ENCODE measurements at places on chromosomes 13 and 19.
A peak's percentile ranks its signal among the peaks of the same experiment; 100 is the strongest.

- peak; percentile 80 for DNase-seq
Observed at GRCh38 chr13:49220036-49220855, at the start of gene MLNR. TSS of gene MLNR (plus strand) at chr13:49220338. CDS start at chr13:49220338, 0 bp downstream.

DNA sequence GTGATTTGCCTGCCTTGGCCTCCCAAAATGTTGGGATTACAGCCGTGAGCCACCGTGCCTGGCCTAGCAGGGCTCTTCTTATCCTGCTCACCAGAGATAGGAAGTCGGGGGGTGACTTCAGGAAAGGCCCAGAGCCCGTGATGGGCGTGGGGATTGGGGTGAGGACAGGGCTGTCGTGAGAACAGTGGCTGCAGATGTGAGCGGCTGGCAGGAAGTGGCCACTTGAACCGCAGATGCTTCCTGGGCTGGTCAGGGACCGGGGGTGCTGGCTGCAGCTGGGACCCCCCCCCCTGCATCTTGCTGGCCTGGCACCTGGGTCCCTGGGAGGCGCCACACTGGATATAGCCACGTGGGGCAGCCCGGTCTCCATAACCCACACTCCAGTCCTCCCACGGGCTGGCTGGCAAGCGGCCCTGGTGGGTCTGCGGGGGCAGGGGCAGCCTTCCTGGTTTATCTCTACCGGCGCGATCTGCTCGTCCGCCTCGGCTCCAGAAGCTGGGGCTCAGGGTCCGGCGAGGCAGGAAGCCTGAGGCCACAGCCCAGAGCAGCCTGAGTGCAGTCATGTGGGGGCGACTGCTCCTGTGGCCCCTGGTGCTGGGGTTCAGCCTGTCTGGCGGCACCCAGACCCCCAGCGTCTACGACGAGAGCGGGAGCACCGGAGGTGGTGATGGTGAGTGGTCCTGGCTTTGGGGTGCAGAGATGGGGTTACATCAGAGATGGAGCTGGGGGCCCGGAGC, at the start of gene F2RL3:
F2RL3 (plus strand) TSS at position 371 of the 737 bp plus-strand sequence; CDS start at position 562, 191 bp downstream.
- no peak for DNase-seq

- DNase-seq = no peak
Observed at GRCh38 chr19:14728595-14728994, 38.7 kb downstream of the ZNF333 start.

DNA sequence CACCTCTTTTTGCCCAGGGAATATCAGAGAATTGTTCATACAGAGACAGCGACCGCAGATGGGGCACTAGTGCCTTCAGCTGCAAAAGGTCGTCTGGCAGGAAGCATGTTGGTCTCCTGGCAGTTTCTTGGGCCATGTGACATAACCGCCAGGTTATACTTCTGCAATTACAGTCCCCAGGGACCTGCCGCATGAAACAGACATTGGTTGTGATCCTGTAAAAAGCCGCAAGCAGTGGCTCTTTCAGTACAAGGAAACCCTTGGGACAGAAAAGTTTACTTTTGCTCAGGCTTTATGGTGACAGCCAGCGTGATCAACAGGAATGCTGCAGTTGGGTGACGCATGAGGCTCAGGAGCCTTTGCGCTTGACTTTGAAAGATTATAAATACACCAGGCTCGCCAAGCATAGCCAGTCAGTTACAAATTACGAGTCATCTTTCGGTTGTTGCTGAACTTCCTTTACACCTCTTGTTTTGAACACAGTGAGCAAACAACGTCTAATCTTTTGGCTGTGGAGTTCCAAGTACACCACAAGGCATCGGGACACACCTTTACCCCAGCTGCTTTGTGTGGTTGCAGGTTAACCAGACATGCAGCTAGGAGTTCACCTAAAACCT, 50.5 kb upstream of the UBE2L5 start:
- DNase-seq = peak; percentile 16

- peak; percentile 69 for DNase-seq
Observed at GRCh38 chr13:114161028-114161556, 18.0 kb upstream of the CFAP97D2 start.

DNA sequence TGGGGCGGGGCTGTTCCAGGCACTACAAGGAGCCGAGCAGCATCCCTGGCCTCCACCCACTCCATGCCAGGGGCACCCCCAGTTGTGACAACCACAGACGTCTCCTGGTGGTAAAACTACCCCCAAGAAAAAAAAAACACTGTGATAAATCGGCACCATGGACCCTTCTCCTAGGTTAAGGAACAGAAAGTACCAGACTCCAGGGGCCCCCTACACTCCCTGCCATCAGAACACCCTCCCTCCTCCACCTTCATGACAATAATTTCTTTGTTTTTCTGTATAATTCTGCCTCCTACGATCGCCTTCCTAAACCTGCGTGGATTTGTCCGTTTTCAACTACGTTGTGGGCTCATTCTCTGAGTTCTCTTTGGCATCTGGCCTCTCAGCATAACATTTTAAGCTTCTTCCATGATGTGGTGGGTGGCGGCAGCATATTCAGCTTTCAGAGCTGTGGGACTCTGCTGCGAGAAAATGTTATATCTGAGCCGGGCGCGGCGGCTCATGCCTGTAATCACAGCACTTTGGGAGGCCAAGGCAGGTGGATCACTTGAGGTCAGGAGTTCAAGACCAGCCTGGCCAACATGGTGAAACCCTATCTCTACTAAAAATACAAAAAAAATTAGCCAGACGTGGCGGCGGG, 8.6 kb downstream of the TLE2 start:
- no peak for DNase-seq

DNA sequence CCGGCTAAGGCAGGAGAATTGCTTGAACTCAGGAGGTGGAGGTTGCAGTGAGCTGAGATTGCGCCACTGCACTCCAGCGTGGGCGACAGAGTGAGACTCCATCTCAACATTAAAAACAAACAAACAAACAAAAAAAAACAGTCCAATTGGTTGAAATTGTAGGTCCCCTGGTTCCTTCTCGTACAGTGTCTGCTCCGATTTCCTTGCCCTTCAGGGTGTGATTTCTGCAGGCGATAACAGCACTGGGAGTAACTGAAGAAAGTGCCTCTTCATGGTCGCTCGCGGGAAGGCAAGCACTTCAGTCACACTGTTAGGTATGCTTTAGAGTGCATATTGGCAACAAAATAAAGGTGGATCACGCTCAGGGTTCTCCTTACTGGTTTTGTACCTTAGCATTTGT, 39.7 kb downstream of the TPT1 start:
- DNase-seq = no peak
